ENCODE measurements at places on chromosomes 4 and X.
A peak's percentile ranks its signal among the peaks of the same experiment; 100 is the strongest.

GRCh38 chr4:41425650-41426049 is 112.3 kb upstream of the LIMCH1 start:
- no peak overlapping the region for H3K4me3 ChIP-seq
- DNase-seq, result no peak
- H3K36me3 ChIP-seq, result no peaks in the 10 kb centered on the region
- peaks cover 3% of the 10 kb centered on the region for H3K4me1 ChIP-seq

- no peak overlapping the region for H3K27ac ChIP-seq
- no peaks in the 10 kb centered on the region for H3K36me3 ChIP-seq
- no peak overlapping the region for H3K4me3 ChIP-seq
- H3K4me1 ChIP-seq, result peaks cover 10% of the 10 kb centered on the region
- no peaks in the 10 kb centered on the region for H3K27me3 ChIP-seq
- no peak for DNase-seq
Measured at GRCh38 chr4:168803732-168804131, 206.3 kb downstream of the CBR4 start.

- H3K27me3 ChIP-seq, result no peaks in the 10 kb centered on the region
- H3K4me1 ChIP-seq, result no peaks in the 10 kb centered on the region
- no peak for DNase-seq
- no peak overlapping the region for H3K4me3 ChIP-seq
- peaks cover 34% of the 10 kb centered on the region for H3K36me3 ChIP-seq
- no peak overlapping the region for H3K27ac ChIP-seq
Measured at GRCh38 chr4:13476915-13477314, 7.2 kb downstream of the RAB28 start.

DNA sequence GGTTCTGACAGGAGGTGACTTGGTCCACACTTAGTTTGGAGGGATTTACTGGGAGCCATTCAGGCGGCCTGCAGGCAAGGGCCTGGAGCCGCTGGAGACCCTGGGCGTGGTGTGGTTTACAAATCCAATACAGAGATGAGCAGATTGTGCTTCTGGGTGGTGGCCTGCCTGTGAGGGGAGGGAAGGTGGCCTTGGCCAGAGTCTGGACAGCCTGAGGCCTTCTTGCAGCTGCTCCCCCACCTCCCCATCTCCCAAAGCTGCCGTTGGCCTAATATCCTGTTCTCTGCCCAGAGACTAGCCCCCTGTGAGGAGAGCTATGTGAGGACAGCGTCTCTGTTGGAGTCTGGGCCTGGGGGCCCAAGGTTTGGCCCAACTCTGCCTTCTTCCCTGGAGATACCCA is 163.9 kb upstream of the MAMLD1 start:
- peaks cover 4% of the 10 kb centered on the region for H3K4me1 ChIP-seq
- H3K27ac ChIP-seq, result no peak overlapping the region
- no peaks in the 10 kb centered on the region for H3K36me3 ChIP-seq
- no peak overlapping the region for H3K4me3 ChIP-seq
- no peak for DNase-seq

GRCh38 chrX:154002215-154002719 is 17.4 kb downstream of the IRAK1 start:
- no peak overlapping the region for H3K4me3 ChIP-seq
- no peaks in the 10 kb centered on the region for H3K36me3 ChIP-seq
- peak overlapping the region; percentile 84 for H3K27ac ChIP-seq
- no peak for DNase-seq

DNA sequence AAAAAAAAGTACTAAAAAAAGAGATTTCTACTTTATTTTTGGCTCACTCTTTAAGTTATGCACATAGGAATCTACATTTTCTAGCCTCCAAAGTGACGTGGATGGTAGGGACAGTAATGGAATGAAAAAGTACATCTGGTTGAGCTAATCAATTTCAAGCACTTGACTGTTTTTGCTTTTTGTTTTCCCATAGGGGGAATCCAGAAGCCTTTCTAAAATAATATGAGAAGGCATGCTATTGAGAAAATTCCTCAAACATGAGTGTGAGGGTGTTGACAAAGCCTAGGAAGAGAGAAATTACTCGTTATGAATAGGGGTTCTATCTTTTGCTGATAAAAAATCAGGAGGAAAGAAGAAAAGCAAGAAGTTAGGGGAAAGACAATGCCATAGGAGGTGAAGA is 242.5 kb upstream of the PUDP start:
- no peaks in the 10 kb centered on the region for H3K36me3 ChIP-seq
- no peak for DNase-seq
- no peak overlapping the region for H3K27ac ChIP-seq
- no peak overlapping the region for H3K4me3 ChIP-seq
- no peaks in the 10 kb centered on the region for H3K4me1 ChIP-seq
- no peaks in the 10 kb centered on the region for H3K27me3 ChIP-seq

- no peaks in the 10 kb centered on the region for H3K4me1 ChIP-seq
- H3K4me3 ChIP-seq, result no peak overlapping the region
- no peaks in the 10 kb centered on the region for H3K36me3 ChIP-seq
- no peaks in the 10 kb centered on the region for H3K27me3 ChIP-seq
- DNase-seq, result no peak
Measured at GRCh38 chr4:139824882-139825522, 159.4 kb downstream of the MGST2 start.

DNA sequence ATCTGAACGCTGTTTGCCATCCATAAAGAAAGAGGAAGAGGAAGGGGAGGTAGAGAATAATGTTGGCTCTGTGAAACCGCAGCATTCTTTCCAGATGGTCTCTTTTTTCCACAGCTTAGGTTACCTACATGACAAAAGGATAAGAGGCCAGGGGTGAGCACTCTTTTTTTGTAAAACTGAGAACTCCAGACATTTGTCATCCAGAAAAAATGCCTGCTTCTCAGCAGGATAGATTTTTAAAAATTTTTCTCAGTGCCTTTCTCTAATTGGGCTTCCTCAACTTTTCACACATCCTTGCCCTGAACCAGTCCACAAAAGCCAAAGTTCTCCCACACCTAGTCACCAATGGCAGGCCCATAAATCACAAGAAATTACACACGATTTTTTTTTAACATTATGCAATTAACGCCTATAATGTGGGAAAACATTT is 158.1 kb upstream of the TENM3 start:
- H3K27ac ChIP-seq, result no peak overlapping the region
- no peak overlapping the region for H3K4me3 ChIP-seq
- no peak for DNase-seq
- H3K36me3 ChIP-seq, result no peaks in the 10 kb centered on the region

DNA sequence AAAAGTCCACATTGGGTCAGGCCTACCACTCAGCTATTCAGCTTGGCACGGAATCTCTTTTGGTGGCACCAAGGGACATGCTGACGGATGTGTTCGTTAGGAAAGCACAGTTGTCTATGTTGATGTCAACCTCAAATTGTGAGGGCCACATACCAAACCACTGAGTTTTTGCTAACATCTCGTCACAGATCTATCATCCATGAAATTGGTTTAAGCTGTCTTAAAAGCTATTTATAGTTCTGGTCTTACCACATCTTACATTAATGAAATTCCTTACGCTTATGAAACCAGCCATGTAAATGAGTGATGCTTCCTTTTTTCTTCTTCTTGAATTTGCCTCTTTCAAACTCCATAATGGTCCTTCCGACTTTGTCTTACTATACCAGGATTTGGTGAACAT is 101.5 kb downstream of the MGST2 start:
- H3K27ac ChIP-seq, result no peak overlapping the region
- H3K36me3 ChIP-seq, result no peaks in the 10 kb centered on the region
- no peaks in the 10 kb centered on the region for H3K27me3 ChIP-seq
- H3K4me3 ChIP-seq, result no peak overlapping the region
- H3K4me1 ChIP-seq, result peaks cover 10% of the 10 kb centered on the region

- DNase-seq, result no peak
- no peaks in the 10 kb centered on the region for H3K27me3 ChIP-seq
- H3K36me3 ChIP-seq, result no peaks in the 10 kb centered on the region
Measured at GRCh38 chr4:77305766-77306165, 148.8 kb downstream of the CCNG2 start.

DNA sequence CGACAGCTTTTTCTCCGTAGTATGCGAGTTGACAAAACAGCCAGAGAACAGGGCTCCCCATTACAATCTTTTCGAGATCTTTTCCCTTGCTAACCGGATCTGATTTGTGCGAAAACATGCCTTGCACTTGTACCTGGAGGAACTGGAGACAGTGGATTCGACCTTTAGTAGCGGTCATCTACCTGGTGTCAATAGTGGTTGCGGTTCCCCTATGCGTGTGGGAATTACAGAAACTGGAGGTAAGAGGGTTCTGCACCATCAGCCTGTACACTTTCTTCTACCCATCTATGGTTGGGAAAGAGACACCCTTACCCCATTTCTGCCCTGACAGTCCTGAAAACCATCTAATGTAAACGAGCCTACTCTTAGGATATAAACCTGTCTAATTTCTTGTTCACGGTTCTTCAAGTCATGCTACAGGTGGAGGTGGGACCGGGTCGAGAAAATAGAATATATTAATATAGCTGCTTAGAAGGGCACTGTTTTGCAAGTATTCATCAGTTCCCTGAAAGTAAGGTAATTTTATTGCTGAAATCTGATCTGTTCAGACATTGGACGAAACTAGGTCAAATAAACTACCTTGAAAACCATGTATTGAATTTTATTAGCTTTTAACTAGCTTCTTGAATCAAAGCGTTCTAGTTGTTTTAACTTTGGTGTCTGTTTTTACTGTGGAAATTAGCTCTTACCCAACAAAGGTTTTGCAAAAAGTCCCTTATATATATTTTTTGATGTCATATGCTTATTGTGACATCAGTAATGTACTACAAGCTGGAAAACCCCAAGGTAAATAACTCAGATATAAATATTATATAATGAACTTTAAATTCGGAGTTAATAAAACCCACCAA is 869 bp downstream of the TMEM184C start:
- no peak for DNase-seq
- H3K27me3 ChIP-seq, result no peaks in the 10 kb centered on the region
- no peaks in the 10 kb centered on the region for H3K36me3 ChIP-seq
- peak overlapping the region; percentile 91 for H3K27ac ChIP-seq

- H3K4me3 ChIP-seq, result no peak overlapping the region
- H3K27me3 ChIP-seq, result no peaks in the 10 kb centered on the region
- H3K36me3 ChIP-seq, result no peaks in the 10 kb centered on the region
- DNase-seq, result no peak
Measured at GRCh38 chrX:149374751-149375150, 130.4 kb downstream of the IDS start.

DNA sequence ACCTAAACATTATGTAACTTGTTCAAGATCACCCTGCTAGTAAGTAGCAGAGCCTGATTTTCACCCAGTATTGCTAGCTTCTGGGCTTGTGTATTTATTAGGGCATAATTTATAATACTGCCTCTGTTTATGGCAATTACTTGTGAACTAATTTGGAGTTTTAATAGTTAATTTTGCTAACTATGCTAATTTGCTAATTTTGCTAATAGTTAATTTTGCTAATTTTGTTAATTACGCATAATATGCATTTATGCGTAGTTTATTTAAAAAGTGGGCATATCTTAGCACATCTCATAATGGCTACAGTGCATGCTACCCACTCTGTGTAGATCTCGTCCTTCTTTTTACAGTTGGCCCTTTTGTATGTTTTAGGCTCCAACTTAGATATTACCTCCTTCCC is 898.1 kb upstream of the EPHA5 start:
- no peak for DNase-seq
- H3K36me3 ChIP-seq, result no peaks in the 10 kb centered on the region
- H3K27me3 ChIP-seq, result no peaks in the 10 kb centered on the region
- no peak overlapping the region for H3K27ac ChIP-seq

DNA sequence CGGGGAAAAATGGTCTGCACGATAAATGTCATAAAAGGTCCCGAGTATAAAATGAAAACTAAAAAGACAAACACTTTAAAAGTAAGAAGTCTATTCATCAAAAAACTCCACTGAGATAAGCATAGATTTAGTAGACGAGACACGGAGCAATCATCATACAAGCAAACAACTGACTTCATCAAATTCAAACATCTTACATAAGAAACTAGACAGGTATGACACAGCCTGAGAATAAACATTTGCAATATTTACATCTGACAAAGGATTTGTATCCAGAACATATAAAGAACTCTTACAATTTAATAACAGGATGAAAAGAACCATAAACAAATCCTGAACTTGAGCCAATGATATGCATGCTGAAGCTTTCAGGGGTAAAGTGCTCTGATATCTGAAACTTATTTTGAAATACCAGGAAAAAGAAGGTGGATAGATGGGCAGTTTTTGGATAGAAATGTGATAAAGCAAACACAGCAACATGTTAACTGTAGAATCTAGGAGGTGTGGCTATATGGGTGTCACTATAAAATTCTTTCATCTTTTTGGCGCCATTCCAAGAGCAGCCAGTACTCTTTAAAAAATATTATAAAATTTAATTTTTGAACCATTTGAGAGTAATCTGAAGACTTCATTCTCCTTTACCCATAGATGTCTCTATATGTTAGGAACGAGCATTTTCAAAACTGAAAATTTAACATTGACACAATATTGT is 12.0 kb downstream of the MPP1 start:
- DNase-seq, result no peak
- no peak overlapping the region for H3K27ac ChIP-seq
- H3K4me1 ChIP-seq, result no peaks in the 10 kb centered on the region
- no peak overlapping the region for H3K4me3 ChIP-seq
- no peaks in the 10 kb centered on the region for H3K36me3 ChIP-seq
- no peaks in the 10 kb centered on the region for H3K27me3 ChIP-seq

- H3K27me3 ChIP-seq, result no peaks in the 10 kb centered on the region
- no peak for DNase-seq
- H3K4me1 ChIP-seq, result no peaks in the 10 kb centered on the region
- H3K4me3 ChIP-seq, result no peak overlapping the region
Measured at GRCh38 chr4:161285461-161285860, 878.3 kb downstream of the FSTL5 start.

DNA sequence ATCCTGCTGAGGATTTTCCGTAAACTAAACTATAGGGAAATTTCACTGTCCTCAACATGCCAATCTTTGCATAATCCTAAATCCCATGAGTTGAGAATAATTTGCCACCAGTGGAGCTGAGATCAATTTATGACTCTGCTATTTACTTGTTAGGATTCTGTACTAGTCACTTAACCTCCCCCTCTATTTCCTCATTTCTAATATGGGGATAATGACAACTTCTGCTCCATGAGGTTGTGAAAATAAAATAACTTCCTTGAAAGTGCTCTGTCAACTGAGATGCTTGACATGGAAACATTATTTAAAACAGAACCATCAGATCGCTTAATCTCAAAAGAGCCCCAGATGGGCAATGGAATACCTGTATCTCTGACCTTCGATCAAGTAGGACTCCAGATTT is 2.6 kb upstream of the FGF16 start:
- peaks cover 21% of the 10 kb centered on the region for H3K4me1 ChIP-seq
- H3K27me3 ChIP-seq, result no peaks in the 10 kb centered on the region

GRCh38 chr4:155428128-155428527 is 51.4 kb upstream of the MAP9 start:
- no peak overlapping the region for H3K4me3 ChIP-seq
- no peak overlapping the region for H3K27ac ChIP-seq
- no peaks in the 10 kb centered on the region for H3K27me3 ChIP-seq
- no peak for DNase-seq
- no peaks in the 10 kb centered on the region for H3K4me1 ChIP-seq
- H3K36me3 ChIP-seq, result no peaks in the 10 kb centered on the region

- H3K4me3 ChIP-seq, result no peak overlapping the region
- no peaks in the 10 kb centered on the region for H3K27me3 ChIP-seq
- DNase-seq, result no peak
Measured at GRCh38 chr4:15245006-15245530, 182.8 kb upstream of the C1QTNF7 start.

- no peaks in the 10 kb centered on the region for H3K4me1 ChIP-seq
- H3K27ac ChIP-seq, result no peak overlapping the region
- DNase-seq, result no peak
- no peak overlapping the region for H3K4me3 ChIP-seq
- H3K36me3 ChIP-seq, result no peaks in the 10 kb centered on the region
- H3K27me3 ChIP-seq, result no peaks in the 10 kb centered on the region
Measured at GRCh38 chrX:22159071-22159470, 113.6 kb upstream of the CBLL2 start.

Data from esophagus squamous epithelium (tissue), 5 donors.